Stimulated activated CD8-positive, alpha-beta memory T cell treated with anti-CD3 and anti-CD28 coated beads, Interleukin-4, amount 100 ng/mL, for 1 hour (primary cell): ENCODE measurements at places on chromosomes 5 and 9.

DNA sequence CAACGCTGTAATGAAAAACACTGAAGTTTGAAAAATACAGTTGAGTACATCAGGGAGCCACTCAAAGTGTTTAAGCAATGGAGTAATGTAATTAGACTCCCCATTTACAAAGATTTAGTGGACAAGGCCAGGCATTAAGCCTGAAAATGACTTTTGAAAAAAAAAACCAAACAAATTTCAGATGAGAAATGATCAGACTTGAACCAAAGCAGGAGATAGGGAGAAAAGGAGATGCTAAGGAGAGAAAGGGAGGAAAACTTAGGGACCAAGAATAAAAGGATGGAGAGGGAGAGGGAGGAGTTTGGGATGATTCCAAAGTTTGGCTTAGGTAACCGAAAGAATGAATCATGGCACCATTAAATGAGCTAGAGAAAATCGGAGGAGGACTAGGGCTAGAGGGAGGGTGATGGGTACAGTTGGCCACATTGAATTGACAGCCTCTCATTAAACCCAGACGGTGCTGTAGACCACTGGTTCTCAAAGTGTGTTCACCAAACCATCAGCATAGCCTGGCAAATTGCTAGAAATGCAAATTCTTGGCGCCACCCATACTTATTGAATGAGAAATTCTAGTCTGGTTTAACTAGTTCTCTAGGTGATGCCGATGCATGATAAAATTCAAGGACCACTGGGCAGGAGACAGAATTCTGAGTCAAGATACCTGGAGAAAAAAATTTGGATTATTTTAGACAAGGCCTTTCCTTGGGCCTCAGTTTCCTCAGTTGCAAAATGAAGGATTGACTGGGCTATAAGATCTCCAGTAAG, 6.2 kb upstream of the CPEB4 start:
- DNase-seq: no peak

GRCh38 chr9:123358181-123358905, 2.3 kb downstream of the CRB2 start:
- DNase-seq: no peak

GRCh38 chr9:124419832-124420489, 4.7 kb upstream of the PSMB7 start:
- no peak for DNase-seq

- no peak for DNase-seq
Observed at GRCh38 chr5:61670941-61671340, 338.9 kb downstream of the ZSWIM6 start.

GRCh38 chr5:173613433-173614159, 2.9 kb downstream of the BOD1 start:
- DNase-seq: no peak

- DNase-seq: no peak
Observed at GRCh38 chr9:87040410-87041009, 93.2 kb upstream of the GAS1 start.

GRCh38 chr5:54548565-54548964, 31.0 kb downstream of the SNX18 start:
- DNase-seq: no peak

DNA sequence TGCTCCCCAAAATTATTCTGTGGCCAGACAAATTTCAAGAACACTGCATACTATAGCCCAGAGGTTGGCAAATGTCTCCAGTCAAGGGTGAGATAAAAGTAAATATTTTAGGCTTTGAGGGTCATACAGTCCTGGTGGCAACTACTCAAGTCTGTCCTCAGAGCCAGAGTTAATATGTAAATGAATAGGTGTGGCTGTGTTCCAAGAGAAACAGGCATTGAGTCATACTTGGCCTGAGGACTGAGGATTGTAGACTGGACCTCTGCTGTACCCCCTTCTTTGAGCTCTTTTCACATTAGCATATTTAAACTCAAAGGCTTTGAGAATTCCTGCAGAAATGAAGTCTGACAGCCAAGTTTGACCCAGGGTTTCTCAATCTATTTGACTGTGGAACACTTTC, 129.2 kb upstream of the PTCH1 start:
- no peak for DNase-seq

DNA sequence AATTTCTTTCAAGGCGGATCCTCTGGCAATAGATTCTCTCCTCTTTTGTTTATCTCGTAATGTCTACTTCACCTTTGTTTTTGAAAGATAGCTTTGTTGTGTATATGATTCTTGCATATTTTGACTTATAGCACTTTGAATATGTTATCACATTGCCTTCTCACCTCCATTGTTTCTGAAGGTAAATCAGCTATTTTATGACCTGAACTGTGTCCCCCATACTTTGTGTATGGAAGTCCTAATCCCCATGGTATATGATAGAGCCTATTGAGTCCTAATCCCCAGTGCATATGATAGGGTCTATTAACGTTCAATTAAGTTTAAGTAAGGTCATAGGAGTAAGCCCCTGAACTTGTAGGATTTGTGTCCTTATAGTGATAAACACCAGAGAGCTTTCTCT, 910.2 kb upstream of the NUDT12 start:
- DNase-seq: no peak

DNA sequence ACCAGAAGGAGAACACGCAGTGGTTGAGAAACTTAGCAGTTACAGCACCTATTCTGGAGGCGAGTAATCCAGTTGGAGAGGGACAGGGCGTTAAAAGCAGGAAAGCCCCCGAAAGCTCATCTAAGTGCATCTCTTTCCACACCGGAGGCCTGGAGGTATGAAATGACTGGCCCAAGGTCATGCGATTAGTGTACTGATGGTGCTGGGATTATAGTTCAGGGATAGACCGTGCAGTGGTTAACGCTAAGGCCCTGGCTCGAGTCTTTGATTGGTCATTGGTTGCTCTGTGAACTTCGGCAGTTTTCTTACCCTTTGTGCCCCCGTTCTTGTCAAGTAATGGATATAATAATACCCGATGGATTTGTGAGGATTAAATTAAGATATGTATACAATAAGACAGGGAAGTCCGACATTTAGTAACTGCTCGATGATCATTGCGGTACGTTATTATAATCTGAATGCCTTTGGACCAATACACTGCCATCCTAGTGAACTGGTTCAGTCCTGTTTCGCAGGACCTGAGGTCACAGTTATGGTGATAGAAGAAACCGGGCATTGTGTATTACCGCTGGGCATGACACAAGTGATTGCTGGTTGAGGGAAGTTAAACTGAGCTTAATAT, 960 bp downstream of the CANX start:
- DNase-seq: no peak

GRCh38 chr9:125749951-125750626, 2.9 kb downstream of the PBX3 start:
- DNase-seq: no peak

GRCh38 chr5:10471677-10472076, 30.0 kb downstream of the ROPN1L start:
- DNase-seq: no peak
